Renal cortex interstitium (tissue), 15 donors: ENCODE measurements at places on chromosomes 11 and 22. TPM values are rescaled to one million over a fixed set of nuclear protein-coding genes. Genes with fewer than 3 reads are reported as not detected.

PHLDA2 gene
- polyA plus RNA-seq = 1.7 TPM

OR8A1 gene
- polyA plus RNA-seq = 0.03 TPM

TSSK2 gene
- not detected for polyA plus RNA-seq

DNAJB7 gene
- 0.31 TPM for polyA plus RNA-seq

GSTT2 gene
- polyA plus RNA-seq = 2.5 TPM

OR1S2 gene
- not detected for polyA plus RNA-seq

UCP3 gene
- 2.0 TPM for polyA plus RNA-seq
